ENCODE measurements at places on chromosomes 4 and X.

- DNase-seq = no peak
Observed at GRCh38 chr4:116361790-116362189, 723.6 kb downstream of the TRAM1L1 start.

- no peak for DNase-seq
Observed at GRCh38 chr4:182448281-182449151, 205.3 kb downstream of the TENM3 start.

DNA sequence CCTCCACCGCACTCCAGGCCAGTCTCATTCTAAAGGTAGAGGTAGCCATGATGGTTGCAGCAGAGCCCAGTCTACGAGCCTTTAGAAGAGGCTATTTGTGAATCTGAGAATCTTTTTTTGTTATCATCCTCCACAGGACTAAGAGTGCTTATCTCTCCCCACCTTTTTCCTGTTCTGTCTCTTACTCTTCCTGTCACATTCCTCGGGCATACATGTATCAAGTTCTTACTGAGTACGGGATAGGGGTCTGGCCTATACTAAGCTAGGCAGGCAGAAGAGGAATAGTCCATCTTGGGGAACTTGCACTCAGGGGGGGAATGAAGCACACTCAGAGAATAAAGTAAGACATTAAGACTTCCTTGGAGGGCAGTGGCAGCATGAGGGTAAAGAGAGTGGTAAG, 25.7 kb downstream of the LAS1L start:
- no peak for DNase-seq

GRCh38 chrX:46477435-46477834, 67.8 kb downstream of the ZNF674 start:
- DNase-seq = no peak

All from activated naive CD8-positive, alpha-beta T cell treated with anti-CD3 and anti-CD28 coated beads, Interleukin-2, amount 50 U/mL, for 16 hours (primary cell).